ENCODE measurements at places on chromosomes 11 and 22.

GRCh38 chr11:132587716-132588115 lies 944.6 kb downstream of the OPCML start:
- no peak for DNase-seq

GRCh38 chr11:2526808-2527381 lies 82.1 kb downstream of the KCNQ1 start:
- no peak for DNase-seq

DNA sequence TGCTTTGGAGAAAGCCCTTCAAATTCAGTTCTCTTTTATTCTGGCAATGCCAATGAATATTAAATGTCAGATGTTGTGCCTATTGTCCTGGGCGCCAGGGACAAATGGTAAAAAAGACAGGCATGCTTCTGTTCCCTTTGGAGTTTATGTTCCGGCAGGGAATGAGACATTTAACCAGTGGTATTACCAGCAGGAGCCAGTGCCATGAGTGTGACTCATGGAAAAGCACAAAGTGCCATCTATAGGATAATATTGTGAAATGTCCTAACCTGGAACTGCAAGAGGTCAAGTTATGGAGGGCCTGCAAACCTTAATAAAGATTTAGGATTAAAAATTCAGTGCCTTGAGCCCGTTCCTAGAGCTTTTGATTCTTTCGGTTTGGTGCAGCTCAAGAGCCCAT lies 39.5 kb downstream of the REXO2 start:
- DNase-seq = no peak

- no peak for DNase-seq
These were observed 49.4 kb downstream of the FLRT1 start for GRCh38 chr11:64084951-64085710.

- DNase-seq = no peak
These were observed 4.0 kb upstream of the MCAM start for GRCh38 chr11:119320776-119321524.

DNA sequence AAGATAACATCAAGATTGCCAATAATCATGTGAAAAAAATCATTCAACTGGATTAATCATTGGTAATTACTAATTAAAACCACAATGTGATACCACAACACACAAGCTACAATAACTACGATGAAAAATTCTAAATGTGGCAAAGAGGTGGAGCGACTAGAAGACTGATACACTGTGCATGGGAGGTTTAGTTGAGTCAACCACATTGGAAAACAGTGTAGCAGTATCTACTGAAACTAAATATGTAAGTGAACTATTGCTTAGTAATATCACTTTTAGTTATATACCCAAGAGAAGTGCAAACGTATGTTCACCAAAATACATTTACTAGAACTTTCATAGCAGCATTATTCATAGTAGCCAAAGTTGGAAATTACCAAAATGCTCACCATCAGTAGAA lies 359.9 kb downstream of the ETS1 start:
- no peak for DNase-seq

GRCh38 chr11:100780470-100780869 lies 93.4 kb downstream of the ARHGAP42 start:
- no peak for DNase-seq

- no peak for DNase-seq
These were observed 326.4 kb downstream of the GUCY1A2 start for GRCh38 chr11:106691807-106692365.

DNA sequence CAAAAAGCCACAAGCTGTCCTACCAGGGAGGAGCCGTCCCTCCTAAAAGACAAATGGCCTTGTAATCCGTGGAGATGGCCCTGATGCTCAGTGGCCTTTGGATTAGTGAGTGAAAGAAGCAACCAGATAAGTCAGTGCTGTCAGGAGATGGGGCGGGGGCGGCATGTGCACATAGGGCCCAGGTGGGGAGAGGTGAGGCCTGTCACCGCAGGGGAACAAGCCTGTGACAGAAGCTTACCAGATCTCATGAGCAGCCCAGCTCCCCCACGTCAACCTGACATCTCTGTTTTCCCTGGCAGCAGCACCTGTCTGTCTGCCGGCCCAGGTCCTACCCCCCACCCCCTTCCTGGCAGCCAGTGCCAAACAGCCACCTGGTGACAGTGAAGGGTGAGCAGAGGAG lies 162.6 kb downstream of the BUD13 start:
- no peak for DNase-seq

DNA sequence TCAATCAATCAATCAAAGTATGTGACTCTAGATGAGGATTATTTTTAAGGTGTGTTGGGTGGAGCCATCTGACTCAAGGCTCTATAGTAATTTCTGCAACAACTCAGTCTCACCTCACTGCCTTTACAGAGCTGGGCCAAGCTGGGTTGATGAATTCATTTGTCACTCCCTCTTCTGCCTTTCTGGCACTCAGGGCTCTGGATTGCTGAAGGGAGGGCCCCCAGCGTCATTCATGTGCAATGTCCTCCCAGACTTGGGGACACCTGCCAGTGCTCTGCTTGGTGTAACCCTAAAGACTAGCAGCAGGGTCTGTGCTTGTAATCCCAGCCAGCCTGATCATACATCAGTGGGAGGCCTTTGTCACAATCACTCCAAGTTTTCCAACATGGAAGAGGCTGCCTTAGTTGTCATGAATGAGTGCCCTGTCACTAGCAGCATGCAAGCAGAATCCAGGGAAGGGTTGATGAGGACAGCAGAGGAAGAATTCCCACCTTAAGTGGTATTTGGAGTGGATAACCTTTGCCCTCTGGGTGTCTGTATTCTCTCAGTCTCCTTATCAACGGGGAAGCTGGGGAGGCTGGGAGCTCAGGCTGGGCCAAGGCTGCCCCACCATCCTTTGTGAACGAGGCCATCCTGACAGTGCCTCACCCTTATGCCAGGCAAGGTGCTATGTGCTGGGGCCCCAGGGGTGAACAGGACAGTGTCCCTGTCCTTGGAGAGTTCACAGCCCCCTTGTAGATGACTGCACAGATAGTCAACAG lies 2.0 kb upstream of the TP53I11 start:
- no peak for DNase-seq

- peak; percentile 30 for DNase-seq
These were observed at the start of gene LMO1 for GRCh38 chr11:8263769-8264410. Gene LMO1, minus strand, starts transcription at chr11:8263878. Its CDS starts 516 bp downstream, at chr11:8263362.

GRCh38 chr11:43756575-43756974 lies 76.0 kb downstream of the HSD17B12 start:
- DNase-seq = no peak

GRCh38 chr11:36186340-36187175 lies 102.7 kb downstream of the COMMD9 start:
- peak; percentile 31 for DNase-seq

DNA sequence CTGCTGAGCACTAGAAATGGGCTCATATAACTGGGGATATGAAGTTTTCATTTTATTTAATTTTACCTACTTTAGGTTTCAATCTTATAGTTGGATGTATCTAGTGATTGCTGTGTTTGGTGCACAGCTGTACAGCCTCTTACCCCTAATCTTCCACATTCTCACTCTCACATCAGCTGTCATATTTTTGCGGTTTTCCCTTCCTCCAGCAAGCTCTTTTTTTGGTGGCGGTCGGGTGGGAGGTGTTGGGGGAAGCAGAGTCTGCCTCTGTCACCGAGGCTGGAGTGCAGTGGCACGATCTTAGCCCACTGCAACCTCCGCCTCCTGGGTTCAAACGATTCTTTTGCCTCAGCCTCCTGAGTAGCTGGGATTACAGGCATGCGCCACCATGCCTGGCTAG lies 445.1 kb upstream of the ISX start:
- no peak for DNase-seq

GRCh38 chr11:123718063-123718462 lies 23.4 kb downstream of the ZNF202 start:
- no peak for DNase-seq

DNA sequence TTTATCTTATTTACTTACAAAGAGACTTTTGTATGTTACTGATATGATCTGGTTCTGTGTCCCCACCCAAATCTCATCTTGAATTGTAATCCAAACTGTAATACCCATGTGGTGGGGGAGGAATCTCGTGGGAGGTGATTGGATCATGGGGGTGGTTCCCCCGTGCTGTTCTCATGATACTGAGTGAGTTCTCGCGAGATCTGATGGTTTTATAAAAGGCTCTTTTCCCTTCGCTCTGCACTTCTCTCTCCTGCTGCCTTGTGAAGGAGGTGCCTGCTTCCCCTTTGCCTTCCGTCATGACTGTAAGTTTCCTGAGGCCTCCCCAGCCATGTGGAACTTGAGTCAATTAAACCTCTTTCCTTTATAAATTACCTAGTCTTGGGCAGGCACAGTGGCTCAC lies 42.4 kb upstream of the WNT7B start:
- DNase-seq = no peak

DNA sequence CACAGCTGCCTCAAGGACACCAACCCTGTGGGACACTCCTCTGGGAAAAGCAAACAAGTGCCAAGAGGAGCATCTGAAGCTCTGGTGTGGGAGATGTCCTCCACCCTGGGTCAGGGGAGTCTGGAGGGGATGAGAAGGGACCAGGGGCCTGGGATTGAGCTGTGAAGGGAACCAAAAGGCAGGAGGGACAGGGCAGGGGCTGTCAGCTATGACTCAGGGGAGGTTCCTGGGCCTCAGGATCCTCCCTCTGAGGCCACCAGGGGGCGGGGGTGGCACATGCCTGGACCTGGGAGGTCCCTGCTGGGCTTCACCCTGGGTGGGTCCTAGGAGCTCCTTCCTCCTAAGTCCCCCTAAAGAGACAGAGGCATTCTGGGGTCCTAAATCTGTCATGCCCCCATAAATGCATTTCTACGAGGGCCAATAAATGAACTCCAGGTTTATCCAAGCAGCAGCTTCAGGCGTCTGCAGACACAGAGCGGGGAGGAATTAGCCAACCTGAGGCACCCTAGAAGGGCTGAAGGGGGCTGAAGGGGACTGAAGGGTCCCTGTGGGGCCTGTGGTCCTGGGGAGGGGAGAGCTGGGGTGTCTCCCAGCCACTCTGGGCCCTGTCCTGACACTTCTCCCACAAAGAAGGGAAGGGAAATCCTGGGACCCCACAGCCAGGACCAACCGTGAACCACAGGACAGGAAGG lies 31.9 kb upstream of the IGLL5 start:
- DNase-seq = no peak

DNA sequence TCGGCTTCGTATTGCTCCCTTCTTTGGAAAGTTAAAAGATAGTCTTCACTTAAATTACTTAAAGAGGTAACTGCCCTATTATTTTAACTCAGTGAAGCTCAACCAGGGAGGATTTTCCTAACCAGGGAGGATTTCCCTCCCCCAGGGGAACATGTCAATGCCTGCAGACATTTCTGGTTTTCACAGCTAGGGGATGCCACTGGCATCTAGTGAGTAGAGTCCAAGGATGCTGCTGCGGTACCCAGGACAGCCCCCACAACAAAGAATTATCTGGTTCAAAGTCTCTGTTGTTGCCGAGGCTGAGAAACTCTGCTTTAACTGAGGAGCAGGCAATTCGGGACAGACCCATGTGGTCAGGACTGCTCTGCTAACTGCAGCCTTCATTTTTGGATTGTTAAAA lies 82.2 kb downstream of the DEPDC5 start:
- DNase-seq = no peak

GRCh38 chr11:68343761-68344256 lies 31.4 kb downstream of the LRP5 start:
- no peak for DNase-seq

GRCh38 chr11:134607963-134608750 lies 196.1 kb upstream of the B3GAT1 start:
- DNase-seq = no peak

DNA sequence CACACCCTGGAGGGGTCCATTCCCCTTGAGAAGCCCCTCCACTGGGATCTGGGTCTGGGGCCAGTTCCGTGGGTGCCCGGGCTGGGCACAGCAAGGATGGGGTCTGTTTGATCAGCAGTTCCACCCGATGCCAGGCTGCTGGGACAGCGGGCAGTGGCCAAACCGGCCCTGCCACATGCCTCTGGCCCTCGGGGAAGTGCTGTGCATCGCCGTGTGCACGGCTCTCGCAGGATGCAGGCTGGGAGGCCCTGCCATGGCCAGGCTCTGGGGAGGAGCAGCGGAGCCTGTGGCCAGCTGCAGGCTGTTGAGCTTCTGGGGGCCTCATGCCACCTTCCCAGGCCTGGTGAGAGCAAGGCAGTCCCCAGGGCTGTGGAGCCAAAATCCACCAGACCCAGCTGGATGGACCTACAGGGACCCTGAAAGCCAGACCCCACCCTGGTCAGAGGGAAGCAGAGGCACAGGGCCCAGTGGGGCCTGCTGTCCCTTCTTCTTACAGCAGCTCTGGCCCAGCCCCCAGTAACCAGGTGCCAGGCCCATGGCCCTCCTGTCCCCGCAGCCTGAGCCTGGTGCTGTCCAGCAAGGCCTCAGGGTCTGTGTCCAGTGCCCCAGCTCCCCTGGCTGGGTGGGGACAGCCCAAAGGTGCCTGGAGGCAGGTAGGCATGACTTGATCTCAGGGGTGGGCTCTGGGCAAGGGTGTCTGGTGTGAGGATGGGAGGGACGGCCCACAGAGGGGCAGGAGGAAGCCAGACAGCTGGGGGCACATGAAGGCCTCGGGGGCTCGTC lies 57.3 kb downstream of the WNT7B start:
- DNase-seq = no peak

GRCh38 chr11:73597336-73597955 lies 466 bp downstream of the FAM168A start:
- DNase-seq = no peak

- DNase-seq = no peak
These were observed 7.0 kb downstream of the DIXDC1 start for GRCh38 chr11:111944139-111944538.

DNA sequence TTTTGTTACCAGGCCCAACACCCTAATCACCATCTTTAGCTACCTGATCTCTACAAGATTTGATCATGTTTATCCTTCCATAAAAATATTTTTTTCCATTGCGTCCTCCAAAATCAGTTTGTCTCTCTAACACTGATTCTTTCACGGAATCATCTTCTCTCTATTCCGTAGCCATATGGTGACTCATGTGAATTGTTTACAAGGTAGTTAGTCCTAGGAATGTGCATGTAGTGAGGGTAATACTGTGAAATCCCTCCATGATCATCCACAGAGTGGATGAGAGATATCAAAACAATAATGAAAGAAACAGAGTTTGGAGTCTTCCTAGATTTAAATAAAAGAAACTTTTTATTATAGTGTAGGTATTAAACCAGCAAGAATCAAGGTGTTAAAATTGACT lies 230.2 kb downstream of the METTL15 start:
- DNase-seq = no peak

- no peak for DNase-seq
These were observed 127.6 kb upstream of the PARVA start for GRCh38 chr11:12249590-12250260.

GRCh38 chr22:37167981-37168647 lies 18.4 kb upstream of the IL2RB start:
- no peak for DNase-seq

GRCh38 chr11:65856689-65857499 lies 1.1 kb downstream of the CFL1 start:
- no peak for DNase-seq

DNA sequence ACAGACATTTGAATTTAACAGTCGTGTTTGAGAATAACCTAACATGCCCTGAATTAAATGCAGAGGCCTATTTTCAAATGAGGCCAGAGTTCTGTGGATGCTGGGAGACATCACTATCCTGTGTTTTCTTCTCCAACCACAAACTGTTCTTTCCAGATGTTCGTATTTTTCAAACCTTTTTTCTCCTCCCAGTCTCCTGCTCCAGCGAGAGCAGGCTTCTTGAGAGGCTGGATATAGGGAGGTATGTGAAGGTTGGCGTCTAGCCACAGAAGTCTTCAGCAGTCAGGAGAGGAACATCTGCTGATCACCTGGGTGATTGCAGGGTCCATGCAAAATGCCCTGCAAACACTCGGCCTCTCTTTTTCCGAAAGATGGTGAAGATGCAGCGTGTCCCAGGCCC lies 126.3 kb downstream of the C11orf91 start:
- no peak for DNase-seq

Data from HS-27A (cell line).